ENCODE measurements at places on chromosomes 5 and 9. TPM values are rescaled to one million over a fixed set of nuclear protein-coding genes. Genes with fewer than 3 reads are reported as not detected.

ORM2 gene
- 0.32 TPM for total RNA-seq

FOXD4 gene
- total RNA-seq, result not detected

TSLP gene
- 3.7 TPM for total RNA-seq

CDK9 gene
- 48.7 TPM for total RNA-seq

RBM27 gene
- total RNA-seq, result 16.1 TPM

WWC1 gene
- total RNA-seq, result 0.51 TPM

CNTNAP3B gene
- total RNA-seq, result 1.2 TPM

MYO10 gene
- 4.6 TPM for total RNA-seq

PHF19 gene
- 15.3 TPM for total RNA-seq

ADAMTS19 gene
- 0.40 TPM for total RNA-seq

GAS1 gene
- total RNA-seq, result 9.0 TPM

FAM221B gene
- not detected for total RNA-seq

LHFPL2 gene
- 7.9 TPM for total RNA-seq

GNE gene
- 13.5 TPM for total RNA-seq

INSL4 gene
- total RNA-seq, result not detected

FUT7 gene
- 0.22 TPM for total RNA-seq

TICAM2 gene
- total RNA-seq, result 2.0 TPM

SLC2A6 gene
- 3.6 TPM for total RNA-seq

SV2C gene
- total RNA-seq, result 0.67 TPM

CCDC171 gene
- total RNA-seq, result 2.5 TPM

TTC16 gene
- 0.16 TPM for total RNA-seq

CDH10 gene
- total RNA-seq, result not detected

QRFP gene
- total RNA-seq, result not detected

FAM169A gene
- 6.5 TPM for total RNA-seq

PPWD1 gene
- total RNA-seq, result 19.3 TPM

BTNL3 gene
- total RNA-seq, result not detected

VLDLR gene
- total RNA-seq, result 127 TPM
